ENCODE measurements at places on chromosomes 4 and X.

GRCh38 chr4:151205722-151206121 lies 71.2 kb upstream of the PRSS48 start:
- DNase-seq = no peak

DNA sequence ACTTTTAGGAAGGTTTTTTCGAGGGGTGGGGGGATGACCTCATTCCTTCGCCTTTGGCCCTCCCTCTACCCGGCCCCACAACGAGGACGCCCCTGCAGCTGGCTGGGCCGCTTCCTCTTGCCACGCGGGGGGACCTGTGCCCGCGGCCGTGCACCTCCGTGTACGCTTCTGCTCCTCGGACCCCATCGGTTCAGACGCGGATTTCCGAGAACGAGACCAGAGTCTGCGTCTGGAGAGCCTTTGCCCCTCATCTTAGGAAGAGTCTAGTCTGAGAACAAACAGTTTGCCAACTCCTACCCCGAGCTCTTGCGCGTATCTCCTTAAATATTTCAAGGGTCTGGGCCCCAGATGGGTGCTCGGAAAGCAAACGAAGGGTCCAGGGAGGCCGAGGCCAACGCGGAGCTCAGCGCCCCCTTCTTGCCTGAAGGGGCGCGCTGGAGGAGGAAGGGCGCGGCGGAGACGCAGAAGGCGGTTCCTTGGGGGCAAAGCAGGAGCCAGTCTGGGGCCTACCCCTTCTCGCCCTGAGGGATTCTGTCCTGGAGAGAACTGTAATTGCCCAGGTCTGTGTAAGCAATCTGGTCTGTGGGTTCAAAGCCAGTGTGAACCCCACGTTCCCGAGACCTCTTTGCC lies 3.9 kb upstream of the SFRP2 start:
- peak; percentile 54 for DNase-seq

DNA sequence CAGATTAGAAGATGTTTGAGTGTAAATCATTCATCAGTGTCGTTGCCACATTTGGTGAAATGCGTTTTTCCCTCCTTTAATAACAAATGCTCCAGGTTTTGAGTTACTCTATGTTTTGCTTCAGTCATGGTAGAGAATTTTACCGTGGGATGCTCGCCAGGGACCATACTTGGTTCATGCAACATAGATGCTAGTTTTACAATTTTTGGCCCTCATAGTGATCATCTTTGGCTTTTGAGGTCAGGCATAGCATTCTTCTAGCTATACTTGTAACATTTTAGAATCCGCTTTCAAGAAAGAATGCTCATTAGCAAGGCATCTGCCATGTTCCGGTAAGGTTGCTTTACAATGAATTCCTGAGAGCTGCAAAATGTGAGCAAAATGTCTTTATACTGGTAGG lies 147.2 kb downstream of the SPCS3 start:
- no peak for DNase-seq

DNA sequence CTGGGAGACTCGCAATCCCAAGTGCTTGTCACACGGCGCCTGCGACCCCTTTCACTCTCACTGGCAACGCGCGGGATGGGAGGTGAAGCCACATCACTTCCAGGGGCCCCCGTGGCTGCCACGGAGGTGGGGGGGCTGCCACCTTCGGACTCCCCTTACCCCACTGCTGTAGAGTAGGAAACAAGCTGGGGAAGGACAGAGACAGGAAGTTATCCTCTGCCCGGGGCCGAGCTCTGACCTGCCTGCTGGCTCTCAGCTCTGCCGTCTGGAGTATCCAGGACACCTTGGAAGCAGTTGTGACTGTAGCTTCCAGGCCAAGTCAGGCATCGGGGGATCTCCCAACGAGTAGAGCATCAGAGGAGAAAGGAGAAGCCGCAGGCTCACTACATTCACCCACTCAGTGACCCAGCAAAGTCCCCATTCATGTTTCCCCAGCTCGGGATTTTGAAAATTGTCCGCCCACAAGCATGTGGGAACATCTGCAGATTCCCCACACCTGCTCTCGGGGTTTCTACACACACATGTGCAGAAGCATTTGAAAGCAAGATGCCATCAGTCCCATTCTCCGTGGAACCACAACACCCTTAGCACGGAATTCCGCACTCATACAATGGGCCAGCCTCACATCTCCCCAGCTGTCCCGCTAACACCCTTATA lies 10.8 kb downstream of the PDZD4 start:
- DNase-seq = no peak

- no peak for DNase-seq
Measured at GRCh38 chrX:72313707-72314641, 8.3 kb upstream of the CITED1 start.

DNA sequence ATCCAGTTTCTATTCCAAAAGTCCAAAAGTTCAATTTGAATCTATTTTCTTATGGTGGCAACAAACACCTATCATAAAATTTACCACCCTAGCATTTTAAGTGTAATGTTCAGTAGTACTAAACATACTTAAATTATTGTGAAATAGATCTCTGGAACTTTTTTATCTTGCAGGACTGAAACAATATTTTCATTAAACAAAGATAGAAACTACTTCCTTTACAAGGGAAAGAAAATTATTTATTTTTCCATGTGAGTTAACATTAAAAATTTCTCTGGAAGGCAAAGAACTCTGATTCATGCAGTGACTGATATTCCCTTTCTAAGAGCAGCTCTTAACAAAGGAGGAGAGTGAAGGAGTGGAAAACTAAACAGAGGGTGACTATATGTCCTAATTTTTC lies 40.2 kb downstream of the ADH7 start:
- no peak for DNase-seq

DNA sequence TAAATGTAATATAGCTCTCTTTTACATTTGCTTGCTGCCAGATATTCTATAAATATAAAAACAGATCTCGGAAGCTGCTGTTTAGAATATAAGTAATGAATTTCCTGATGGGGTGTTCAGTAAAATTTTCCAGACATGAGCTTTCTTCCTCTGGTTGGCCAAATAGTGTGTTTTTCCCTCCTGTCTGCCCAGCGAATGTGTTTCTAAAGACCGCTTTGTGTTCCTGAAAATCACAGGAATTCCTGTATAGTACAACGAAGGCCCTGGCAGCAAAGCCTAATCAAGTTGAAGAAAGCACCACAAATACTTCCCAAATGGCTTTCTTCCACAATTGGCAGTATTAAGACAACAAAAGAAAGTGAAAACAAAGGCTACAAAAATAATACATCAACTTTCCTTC lies 494.1 kb downstream of the INPP4B start:
- no peak for DNase-seq

DNA sequence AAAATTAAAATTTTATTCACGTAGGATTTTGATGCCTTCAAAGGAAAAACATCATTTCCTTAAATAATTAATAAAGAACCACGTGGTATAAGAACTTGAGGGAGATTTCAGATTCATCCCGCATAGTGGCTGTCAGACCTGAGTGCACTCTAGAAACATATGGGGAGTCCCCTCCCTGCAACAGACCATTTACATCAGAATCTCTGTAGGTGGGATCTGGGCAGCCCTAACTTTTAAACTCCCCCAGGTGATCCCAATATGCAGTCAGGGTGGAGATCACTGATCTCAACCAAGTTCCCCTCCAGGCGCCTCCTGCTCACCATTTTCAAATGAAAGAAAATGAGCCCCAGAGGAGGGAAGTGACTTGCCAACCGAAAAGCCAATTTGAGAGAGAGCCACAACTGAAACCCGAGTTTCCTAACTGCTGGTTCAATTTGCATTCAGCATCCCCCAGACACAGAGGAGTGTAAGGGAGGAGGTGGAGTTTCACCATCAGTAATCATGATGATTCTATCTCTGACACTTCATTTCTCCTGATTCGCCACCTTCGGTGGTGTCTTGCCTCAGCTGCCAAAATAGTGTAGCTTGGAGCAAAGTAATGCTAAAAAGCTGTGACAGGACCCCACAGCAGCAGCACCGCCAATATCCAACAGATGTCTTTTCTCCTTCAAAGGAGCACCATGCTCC lies 11.4 kb downstream of the RNF150 start:
- DNase-seq = no peak

DNA sequence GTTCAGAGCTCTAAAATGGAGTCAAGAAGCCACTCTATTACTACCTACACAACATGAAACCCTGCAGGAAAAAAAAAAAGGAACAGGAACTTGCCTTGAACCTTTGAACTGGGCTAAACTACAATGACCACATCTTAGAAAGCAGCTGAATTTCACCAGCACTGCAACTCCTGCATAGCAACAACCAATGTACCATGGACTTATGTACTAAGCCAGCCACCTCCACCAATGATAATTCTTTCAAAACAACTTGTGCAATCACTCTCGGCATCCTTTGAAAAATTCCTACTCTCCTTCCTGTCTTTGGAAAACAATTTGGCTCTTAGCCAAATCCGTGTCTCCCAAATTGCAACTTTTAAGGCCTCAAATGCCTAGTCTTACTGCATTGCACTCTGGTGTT lies 26.8 kb upstream of the FMR1 start:
- no peak for DNase-seq

DNA sequence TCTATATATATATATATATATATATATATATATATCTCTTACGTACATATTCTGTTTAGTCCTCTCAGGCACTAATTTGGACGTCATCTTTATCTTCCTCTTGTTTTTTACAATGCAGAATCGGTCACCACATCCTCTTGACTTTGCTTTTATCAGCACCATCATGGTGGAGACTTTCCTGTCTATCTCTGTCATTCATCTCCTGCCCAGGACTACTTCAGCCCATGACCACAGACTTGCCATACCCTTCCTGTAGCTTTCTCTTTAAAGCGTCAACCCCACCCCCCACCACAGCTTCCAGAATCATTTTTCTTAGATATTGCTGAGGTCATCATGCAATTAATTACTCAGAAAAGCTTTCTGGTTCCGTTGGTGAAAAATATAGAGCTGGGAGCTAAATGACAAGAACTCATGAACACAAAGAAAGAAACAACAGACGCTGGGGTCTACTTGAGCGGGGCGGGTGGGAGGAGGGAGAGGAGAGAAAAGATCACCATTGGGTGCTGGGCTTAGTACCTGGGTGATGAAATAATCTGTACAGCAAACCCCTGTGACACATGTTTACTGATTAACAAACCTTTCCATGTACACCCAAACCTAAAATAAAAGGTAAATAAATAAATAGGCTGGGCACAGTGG lies 30.5 kb upstream of the PRKX start:
- no peak for DNase-seq

- peak; percentile 51 for DNase-seq
Measured at GRCh38 chrX:42714981-42715700, 62.8 kb downstream of the PPP1R2C start.

Measured in activated CD8-positive, alpha-beta memory T cell treated with anti-CD3 and anti-CD28 coated beads, Interleukin-2, amount 50 U/mL, for 48 hours (primary cell).